ENCODE measurements at places on chromosomes 1 and 21.
A peak's percentile ranks its signal among the peaks of the same experiment; 100 is the strongest.

DNA sequence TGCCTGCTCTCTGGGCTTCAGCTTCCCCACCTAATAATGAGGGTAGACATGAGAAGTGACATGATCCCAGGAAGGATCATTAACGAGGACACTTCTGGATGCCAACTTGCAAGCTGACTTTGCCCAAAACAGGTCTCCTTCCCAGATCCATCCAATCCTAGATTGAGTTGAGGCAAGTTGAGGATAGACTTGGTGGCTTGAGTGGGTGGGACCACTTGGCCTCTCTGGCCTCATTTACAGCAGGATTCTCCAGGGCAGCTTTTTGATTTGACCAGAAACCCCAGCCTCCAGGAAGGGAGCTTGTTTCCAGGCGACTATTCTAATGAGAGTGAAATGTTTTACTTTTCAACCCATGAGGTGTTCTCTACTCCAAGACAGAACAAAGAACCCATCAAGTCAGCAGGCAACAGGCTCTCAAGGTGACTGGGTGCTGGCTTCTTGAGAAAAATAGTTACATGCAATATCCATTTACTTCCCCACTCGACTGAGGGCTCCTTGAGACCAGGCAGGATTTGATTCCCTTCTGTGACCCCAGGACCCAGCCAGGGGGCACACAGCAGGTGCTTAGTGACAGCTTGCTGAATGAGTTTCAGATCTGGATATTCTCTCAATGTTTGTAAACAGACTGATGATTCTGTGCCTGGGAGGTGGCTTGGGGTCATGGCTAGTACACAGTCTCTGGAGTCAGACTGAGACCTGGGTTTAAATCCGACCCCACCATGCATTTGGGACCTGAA is 128.2 kb downstream of the DMRTB1 start:
- peak; percentile 69 for DNase-seq

- no peak for DNase-seq
Measured at GRCh38 chr1:106700211-106700610, 356.3 kb upstream of the PRMT6 start.

- no peak for DNase-seq
Measured at GRCh38 chr21:39694750-39695149, 50.2 kb upstream of the IGSF5 start.

- no peak for DNase-seq
Measured at GRCh38 chr1:246638941-246639655, 72.8 kb downstream of the CNST start.

DNA sequence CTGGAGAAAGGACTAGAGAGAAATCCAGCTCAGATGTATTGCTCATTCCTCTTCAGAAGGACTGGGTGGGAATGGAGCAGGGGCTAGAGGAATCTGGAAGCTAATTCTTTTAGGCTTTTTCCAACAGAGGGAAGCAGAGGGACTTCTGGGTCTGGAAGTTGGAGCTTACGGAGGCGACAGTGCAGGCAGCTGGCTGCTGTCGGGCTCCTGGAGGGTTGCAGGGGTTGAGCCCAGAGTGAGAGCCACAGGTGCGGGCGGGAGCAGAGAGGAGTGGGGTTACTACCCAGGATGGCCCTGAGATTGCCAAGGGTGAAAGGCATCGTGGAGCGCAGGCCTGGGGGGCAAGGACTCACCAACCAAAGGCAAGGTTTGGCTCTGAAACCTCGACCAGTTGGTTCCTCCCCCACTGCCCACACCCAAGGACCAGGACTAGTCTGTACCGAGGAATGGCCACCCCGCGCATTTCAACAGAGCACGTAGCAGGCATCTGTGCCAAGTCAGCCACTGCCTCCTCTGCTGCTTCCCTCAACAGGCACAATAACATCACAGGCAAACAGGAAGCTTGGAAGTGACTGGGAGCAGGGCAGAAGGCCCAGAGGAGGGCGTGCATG is 22.7 kb upstream of the EDN2 start:
- DNase-seq = no peak

- peak; percentile 67 for DNase-seq
Measured at GRCh38 chr1:215083383-215083961, 935 bp downstream of the KCNK2 start.

DNA sequence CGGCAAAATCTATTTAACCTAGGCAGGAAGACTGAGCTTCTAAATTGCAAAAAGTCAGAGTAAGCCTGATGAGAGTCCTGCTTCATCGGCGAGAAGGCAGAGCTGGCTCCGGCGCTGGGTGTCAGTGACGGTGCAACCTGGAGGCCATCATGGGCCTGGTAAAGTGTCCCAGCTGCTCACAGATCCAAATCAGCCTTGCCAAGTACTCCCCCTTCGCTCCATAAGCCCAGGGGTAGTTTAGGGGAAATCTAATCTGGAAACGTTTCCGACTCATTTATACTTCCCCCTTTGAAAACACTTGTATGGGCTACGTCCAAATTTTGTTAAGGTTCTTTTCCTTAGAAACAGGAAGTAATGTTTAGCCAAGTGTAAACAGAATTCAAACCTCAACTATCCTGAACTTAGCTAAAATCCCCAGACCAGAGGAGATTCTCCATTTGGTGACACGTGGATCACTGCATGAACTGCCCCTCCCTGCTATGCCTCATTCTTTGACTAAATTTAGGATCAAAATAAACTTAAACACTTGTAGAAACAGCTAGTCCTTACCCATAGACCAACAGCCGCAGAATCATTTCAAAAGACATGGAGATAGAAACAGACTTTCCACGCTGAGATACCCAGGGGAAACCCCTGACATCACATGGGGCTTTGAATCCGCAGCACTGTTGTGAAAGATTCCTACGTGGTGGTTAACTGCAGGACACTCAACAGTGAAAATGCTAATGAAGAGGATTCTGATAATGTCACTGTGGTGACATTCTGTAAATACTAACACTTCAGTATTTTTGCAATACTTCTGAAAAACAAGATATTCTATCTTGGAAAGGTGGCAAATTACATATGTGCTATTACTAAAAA is 172.7 kb downstream of the TGFBR3 start:
- DNase-seq = no peak

GRCh38 chr1:228016653-228017355 is 10.0 kb downstream of the WNT3A start:
- peak; percentile 67 for DNase-seq

- no peak for DNase-seq
Measured at GRCh38 chr1:37476087-37476452, 1.7 kb downstream of the ZC3H12A start.

DNA sequence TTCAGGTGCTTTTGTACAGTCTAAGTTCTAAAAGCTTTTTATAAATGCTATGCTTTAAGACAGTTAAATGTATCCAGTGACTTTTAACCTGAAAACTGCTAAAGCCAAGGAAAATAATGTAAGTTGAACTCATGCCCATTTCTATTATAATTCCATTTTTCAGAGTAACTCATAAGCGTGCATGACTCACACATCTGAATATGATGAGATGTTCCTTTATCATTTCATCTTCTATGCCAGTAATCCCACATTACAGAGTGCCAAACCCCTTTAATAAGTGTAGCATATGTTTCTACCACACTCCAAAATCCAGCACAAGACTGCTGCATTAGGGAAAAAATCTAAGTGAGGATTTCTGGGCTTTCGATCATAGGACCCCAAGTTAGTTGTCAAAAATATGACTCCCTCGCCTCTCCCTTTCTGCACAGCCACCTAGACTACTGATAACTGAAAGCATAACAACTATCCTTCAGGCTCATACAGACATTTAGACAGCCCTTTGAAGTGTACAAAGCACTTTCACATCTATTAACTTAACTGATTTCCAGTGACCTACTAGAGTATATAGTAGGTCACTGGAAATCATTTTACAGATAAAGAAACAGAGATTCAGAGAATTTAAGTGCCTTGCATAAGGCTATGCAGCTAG is 45.3 kb downstream of the JAK1 start:
- no peak for DNase-seq

GRCh38 chr1:100905181-100905580 is 9.3 kb downstream of the SLC30A7 start:
- DNase-seq = no peak

DNA sequence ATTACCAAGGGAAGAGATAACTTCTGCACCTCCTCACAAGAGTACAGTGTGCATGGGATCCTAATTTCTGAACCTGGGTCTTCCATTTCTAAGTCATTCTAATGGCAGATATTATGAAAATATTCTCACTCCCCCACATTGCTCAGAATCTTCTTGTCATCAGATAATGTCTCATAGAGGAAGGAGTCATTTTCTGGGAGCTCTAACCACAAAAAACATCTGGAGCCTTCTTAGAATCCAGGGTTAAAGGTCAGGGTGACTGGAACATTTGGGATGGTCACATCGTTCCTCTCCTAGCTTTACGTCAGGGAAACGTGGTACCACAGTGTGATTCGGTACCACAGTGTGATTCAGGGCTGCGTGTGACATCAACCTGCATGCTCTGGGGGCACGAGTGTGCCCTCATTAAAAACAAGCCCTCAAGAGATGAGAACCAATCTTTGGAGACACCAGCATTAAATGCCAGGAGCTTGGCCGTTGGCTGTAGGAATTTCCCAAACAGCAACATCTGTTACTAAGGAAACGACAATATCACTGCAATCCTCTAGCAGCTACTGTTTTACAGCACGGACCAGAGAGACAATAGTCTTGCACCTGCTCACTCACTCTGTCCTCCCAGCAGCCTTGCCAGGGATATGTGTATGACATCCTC is 179.1 kb downstream of the PSMG1 start:
- DNase-seq = no peak

DNA sequence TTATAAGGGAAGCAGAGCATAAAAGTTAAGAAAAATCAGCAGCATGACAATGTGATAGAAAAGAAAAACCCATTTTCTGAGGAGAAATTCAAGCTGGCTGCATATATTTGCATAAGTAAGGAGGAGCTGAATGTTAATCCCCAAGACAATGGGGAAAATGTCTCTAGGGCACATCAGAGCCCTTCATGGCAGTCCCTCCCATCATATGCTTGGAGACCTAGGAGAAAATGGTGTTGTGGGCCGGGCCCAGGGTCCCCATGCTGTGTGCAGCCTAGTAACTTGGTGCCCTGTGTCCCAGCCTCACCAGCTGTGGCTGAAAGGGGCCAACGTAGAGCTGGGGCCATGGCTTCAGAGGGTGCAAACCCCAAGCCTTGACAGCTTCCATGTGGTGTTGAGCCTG is 100.6 kb upstream of the PLPPR4 start:
- no peak for DNase-seq

- no peak for DNase-seq
Measured at GRCh38 chr1:30754684-30755171, 2.8 kb downstream of the LAPTM5 start.

DNA sequence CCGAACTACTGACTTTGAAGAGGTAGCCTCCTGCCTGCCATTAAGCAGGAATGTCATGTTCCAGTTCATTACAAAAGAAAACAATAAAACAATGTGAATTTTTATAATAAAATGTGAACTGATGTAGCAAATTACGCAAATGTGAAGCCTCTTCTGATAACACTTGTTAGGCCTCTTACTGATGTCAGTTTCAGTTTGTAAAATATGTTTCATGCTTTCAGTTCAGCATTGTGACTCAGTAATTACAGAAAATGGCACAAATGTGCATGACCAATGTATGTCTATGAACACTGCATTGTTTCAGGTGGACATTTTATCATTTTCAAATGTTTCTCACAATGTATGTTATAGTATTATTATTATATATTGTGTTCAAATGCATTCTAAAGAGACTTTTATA is 159.8 kb upstream of the SGIP1 start:
- no peak for DNase-seq

GRCh38 chr1:169151338-169151837 is 44.9 kb downstream of the ATP1B1 start:
- no peak for DNase-seq

DNA sequence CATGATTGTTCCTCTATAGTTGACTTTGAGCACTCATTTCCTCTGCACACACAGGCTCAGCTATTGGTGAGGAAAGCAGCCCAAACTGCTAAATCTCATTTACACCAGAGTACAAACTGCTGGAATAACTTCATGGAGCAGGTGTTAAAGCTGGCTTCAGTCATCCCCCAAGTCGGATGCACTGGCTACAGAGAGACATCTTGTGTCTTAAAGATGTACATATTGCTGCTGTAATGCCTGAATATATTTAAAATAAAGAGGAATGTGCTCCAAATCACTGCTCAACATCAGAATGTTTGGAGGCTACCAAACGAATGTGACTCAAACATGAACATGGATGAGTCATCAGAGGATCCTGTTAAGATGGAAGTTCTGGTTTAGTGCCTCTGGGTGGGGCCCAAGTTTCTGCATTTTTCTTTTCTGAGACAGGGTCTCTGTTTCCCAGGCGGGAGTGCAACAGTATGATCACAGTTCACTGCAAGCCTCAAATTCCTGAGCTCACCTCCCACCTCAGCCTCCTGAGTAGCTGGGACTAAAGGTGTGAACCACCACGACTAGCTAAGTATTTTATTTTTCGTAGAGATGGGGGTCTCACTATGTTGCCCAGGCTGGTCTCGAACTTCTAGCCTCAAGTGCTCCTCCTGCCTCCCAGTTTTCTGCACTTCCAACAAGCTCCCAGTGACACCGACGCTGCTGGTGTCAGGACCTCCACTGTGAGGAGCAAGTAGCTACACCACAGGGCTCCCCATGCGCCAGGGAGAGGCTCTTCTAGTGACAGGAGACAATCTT is 79.0 kb upstream of the KRTAP19-8 start:
- no peak for DNase-seq

Measured in suprapubic skin (tissue), 4 donors.